GM19239 (cell line): ENCODE measurements at places on chromosomes 1 and 21.

GRCh38 chr1:189312499-189312898 lies 1165.2 kb downstream of the BRINP3 start:
- DNase-seq = no peak

- DNase-seq = no peak
These were observed 114.2 kb downstream of the SIPA1L2 start for GRCh38 chr1:232515706-232516105.

GRCh38 chr1:236734141-236734765 lies 48.0 kb downstream of the ACTN2 start:
- DNase-seq = no peak

DNA sequence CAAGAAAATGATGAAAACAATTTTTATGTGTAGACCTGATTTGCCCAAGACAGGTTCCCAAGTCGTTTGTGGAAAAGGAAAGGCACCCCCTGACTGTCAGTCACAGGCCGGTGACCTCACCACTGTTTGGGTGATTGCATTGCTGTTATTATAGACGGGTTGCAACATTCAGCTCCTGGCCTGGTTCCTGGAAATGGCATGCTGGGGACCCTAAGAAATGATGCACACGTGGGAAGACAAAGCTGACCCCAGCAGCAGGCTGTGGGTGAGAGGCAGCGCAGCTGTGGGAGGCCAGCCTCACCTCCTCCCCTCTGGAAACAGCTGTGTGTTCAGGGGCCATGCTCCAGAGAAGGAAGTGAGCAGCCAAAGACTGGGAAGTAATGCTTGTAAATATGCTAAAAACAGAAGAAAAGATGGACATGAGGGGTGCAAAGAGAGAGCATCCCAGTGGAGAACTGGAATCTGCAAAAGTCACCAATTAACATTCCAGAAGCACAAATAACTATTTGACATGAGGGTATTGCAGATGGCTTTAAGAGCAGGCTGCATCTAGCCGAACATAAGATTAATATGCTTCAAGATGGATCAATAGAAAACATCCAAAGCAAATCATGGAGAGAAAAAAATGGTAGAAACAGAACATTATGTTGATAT lies 23.4 kb upstream of the ABCG1 start:
- no peak for DNase-seq
